ENCODE measurements at places on chromosomes 6 and 20. TPM values are rescaled to one million over a fixed set of nuclear protein-coding genes. Genes with fewer than 3 reads are reported as not detected.

FLRT3 gene
- total RNA-seq = 1.8 TPM

ME1 gene
- total RNA-seq = 39.6 TPM

HMGN4 gene
- 52.8 TPM for total RNA-seq

NTSR1 gene
- 0.16 TPM for total RNA-seq

PGK2 gene
- total RNA-seq = not detected

MAS1 gene
- total RNA-seq = not detected

IMPG1 gene
- not detected for total RNA-seq

DEFB123 gene
- not detected for total RNA-seq

HLA-DQB1 gene
- not detected for total RNA-seq

SGK2 gene
- total RNA-seq = 11.0 TPM

ZSCAN23 gene
- total RNA-seq = not detected

RUNX2 gene
- 1.3 TPM for total RNA-seq

HUS1B gene
- 0.20 TPM for total RNA-seq

GMPR gene
- 0.61 TPM for total RNA-seq

DLL1 gene
- total RNA-seq = 0.23 TPM

CALHM4 gene
- total RNA-seq = not detected

All from A549 treated with RU486 at 1 μM for 4 hours (cell line).